ENCODE measurements at places on chromosomes 16 and 17.

DNA sequence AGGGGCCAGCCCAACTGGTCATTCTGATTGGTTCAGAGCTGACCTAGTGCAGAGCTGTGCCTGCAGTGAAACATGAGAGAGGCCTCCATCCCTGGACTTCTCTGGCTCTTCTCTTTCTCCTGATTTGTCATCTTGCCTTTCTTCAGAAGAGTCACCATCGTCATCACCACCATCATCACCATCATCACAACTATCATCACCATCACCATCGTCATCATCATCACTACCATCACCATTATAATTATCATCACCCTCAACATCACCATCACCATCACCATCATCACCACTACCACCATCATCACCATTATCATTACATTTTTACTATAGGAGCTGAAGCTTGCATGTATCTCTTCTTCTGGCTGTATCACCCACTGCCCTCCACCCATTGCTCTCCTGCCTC lies 94.5 kb upstream of the FAM20A start:
- DNase-seq = no peak

DNA sequence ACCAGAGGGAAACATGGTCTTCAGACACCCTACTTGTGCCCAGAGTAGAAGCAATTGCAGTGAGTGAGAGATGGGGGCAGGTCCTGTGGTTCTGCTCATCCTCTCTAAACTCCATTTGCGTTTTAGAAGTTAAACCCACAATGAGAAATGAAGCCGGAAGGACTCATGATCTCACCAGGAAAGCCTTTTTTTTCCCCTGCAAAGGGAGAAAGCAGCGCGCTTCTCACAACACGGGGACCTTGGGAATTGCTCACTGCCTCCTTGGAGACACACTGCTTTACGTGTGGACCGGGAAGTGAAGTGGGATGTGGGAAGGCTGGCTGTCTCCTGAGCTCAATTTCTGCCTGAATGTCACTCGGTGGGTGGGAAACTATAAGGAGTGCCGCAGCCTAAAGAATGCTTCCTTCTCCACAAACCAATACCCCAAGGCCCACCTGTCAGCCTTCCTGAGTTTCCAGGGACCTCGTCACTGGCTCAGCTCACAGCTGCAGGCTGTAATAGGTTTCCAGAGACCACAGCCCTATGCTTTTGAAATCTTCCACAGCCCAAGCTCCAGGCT lies 365.4 kb downstream of the XYLT1 start:
- DNase-seq = no peak

GRCh38 chr17:11332706-11333105 lies 91.7 kb downstream of the SHISA6 start:
- no peak for DNase-seq

- no peak for DNase-seq
Observed at GRCh38 chr16:31107465-31107867, 720 bp upstream of the BCKDK start.

- no peak for DNase-seq
Observed at GRCh38 chr17:44409309-44410028, 20.0 kb upstream of the ITGA2B start.

- no peak for DNase-seq
Observed at GRCh38 chr17:49845321-49845720, 2.5 kb downstream of the TAC4 start.

- no peak for DNase-seq
Observed at GRCh38 chr17:70314096-70314495, 144.8 kb downstream of the KCNJ2 start.

- DNase-seq = no peak
Observed at GRCh38 chr16:21199607-21200218, 11.7 kb downstream of the ZP2 start.

DNA sequence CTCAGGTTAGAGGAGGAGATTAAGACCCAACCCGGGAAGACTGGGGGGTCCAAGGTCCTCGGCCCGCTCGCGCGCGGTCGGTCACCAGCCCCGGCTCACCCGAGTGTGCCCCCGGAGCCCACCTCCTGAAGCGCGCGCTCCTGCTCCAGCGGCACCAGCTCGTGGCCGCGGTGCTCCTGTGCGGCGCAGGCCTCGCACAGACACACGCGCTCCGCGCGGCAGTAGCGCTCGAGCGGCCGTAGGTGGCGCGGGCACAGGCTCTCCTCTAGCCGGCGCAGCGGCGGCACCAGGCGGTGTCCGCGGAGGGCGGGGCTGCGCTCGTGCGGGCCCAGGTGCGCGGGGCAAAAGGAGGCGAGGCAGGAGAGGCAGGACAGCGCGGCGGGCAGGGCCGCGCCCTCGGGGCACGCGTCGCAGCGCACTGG lies 618 bp downstream of the TRIM47 start:
- peak; percentile 40 for DNase-seq

- DNase-seq = no peak
Observed at GRCh38 chr17:54666559-54666958, 234.1 kb upstream of the TOM1L1 start.
